Posterior vena cava (tissue), 2 donors: ENCODE measurements at places on chromosomes 4 and X.

GRCh38 chr4:100557306-100557705, 39.5 kb upstream of the EMCN start:
- DNase-seq: no peak

DNA sequence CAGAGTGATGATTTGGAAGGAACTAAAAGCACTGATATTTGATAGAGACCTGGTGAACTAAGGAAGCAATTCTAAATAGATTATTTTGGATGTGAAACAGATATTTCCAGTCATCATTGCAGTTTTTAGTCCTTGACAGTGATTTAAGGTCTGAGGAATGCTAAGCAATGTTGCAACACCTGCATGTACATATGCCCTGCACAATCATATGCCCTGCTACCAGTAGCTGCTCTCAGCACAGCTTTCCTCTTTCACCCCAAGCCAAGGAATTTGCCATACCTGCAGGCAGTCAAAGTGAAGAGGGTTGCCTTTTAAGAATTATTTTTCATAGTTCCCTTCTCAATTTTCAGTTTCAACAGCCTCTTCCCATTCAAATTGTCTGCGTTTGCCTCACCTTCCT, 8.7 kb upstream of the FAM47A start:
- no peak for DNase-seq

- no peak for DNase-seq
Observed at GRCh38 chrX:152600853-152601633, 36.7 kb upstream of the GABRQ start.

DNA sequence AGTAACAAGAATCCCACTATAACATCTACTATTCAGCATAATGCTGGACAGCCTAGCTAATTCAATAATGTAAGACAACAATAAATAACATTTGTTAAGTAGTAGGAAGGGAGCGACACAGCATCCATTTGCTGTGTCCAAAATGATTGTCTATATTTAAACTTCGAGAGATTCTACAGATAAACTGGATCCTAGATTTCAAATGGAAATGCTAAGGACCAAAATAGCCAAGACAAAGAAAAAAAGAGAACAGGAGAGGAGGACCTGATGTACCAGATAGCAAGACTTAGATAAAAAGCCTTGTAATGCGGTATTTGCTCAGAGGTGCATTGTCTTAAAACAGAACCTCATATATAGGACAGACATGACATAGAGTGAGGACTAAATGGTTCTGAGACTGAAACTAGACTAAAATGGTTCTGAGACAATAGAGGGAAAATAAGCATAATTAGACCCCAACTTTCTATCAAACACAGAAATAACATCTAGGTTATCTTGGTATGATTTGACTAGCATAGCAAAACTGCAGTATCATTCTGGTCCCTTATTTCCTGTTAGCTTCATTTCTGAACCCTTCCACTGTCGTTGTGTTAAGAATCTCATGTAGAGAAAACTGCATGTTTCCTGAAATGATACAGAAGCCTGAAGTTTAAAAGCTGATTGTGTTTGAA, 3.8 kb downstream of the HPGDS start:
- DNase-seq: no peak

- peak; percentile 52 for DNase-seq
Observed at GRCh38 chr4:3410401-3411135, 31.2 kb upstream of the HGFAC start.

GRCh38 chr4:111713276-111713675, 432.0 kb upstream of the FAM241A start:
- DNase-seq: no peak

- no peak for DNase-seq
Observed at GRCh38 chr4:114926583-114926982, 186.8 kb downstream of the NDST4 start.

GRCh38 chrX:66050140-66050569, 10.3 kb upstream of the VSIG4 start:
- no peak for DNase-seq

- no peak for DNase-seq
Observed at GRCh38 chr4:113094802-113095201, 45.3 kb downstream of the ANK2 start.

DNA sequence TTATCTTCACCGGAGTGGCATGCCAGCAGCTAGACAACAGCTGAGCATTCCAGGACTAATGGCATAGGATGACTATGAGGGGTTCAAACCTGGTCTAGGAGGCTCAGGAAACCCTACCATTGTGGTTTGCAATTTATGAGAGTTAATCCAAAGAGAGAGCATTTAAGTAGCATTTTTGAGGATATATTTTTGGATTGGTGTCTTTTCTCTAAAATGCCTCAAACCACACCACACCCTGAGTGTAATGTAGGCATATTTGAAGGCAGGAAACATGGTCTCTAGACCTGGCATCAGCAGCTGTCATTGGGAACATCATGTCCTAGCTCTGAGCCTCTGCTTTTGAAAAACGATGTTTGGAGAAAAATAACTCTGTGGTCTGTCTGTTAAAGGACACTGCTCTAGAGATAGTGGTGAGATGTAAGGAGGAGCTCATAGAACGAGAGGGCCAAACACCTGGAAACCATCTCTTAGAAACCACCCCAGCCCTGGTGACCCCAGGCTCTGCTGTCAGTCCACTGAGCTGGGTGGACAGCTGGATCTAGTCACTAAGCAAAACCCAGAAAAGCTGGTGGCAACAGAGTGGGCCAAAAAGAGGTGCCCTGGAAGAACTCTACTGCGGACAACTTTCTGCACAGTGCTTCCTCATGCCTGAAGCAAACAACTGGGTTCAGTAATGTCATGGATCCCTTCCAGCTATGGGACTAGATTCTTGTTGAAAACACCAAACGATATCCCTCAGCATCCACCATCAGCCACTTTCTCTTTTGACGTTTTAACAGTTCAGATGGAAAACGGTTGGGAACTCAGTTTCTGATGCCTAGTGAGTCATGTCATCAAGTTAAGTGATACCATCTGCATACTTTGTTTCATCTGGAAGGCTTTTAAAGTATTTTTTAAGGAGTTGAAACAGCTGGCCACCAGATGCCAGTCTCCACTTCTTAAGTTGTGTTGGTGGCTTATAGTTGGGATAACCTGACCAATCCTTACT, 100.2 kb upstream of the C1QTNF7 start:
- no peak for DNase-seq

GRCh38 chrX:152941328-152942076, 43.6 kb downstream of the ZNF185 start:
- DNase-seq: peak; percentile 97

DNA sequence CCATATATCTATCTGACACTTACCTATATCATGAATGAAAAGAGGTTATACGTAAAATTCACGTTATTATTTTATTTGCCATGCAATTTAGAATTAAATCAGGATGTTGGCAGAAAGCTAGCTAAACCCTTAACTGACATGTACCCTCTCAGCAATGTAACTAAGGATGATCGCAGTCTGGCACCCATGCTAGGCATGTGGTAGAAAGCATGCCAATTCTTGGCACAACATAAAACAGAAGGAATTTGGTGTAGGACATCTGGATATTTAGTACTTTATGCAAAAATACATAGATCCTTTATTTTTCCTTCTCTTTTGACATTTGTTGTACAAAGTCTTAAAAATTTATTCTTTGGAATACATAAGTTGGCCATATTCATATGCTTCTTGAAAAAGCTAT, 436.8 kb upstream of the FAT1 start:
- no peak for DNase-seq

- no peak for DNase-seq
Observed at GRCh38 chrX:41090568-41091238, 5.5 kb downstream of the USP9X start.

DNA sequence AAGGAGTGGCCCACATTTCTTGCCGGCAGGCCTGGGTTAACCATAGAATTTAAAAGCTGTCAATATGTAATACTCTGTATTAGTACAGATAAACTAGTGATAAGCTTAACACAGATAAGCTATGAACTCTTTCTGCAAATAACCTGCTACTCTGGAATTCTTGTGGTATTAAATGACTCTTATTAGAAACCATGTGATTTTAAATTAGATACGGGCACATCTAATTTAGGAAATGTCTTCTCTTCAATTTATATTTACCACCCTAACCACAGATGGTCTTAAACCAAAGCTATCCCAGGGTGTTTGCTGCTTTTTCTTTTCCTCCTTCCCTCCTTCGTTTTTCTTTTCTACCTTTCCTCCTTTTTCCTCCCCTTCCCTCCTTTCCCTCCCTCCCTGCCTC, 4.9 kb downstream of the GNRHR start:
- no peak for DNase-seq

DNA sequence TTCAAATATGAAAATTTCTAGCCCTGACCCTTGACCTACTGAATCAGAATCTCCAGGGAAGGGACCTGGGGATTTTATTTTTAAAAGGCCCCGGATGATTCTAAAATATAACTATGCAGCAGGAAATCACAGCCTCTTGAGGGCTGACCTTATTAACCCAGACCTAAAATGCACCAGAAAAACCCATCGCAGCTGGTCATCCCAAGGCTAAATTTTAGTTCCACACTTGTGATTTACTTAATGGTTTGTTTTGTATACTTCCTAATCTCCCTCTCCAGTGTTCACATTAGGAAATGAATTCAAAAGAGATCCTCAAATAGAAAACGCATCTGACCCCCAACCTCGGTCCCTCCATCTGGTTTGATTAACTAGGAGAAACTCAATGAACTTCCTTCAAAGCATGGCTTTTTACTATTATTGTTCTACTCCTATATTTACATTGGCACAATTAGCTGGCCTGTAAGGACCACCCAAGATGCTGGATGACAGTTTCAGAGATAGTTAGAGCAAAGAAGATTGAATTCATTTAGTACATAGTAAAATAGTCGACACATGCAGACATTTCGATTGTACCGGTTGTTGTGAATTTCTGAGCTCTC, 147.8 kb upstream of the MED14 start:
- DNase-seq: no peak

DNA sequence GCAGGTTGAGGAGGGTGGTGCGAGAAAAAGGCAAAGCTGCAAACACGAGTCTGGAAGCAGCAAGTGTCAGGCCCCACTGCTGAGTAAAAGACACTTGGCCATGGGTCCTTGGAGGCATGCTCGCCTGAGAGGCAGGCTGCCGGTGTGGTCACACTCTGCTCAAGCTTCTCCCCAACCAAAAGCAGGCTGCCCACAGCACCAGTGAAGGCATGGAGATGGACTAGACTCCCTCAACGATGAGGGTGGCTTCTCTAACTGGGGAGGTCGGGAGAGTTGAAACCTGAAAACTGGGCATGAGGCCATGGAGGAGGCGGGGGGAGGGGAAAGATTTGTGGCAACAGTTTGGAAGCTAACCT, 86.5 kb downstream of the ATG4A start:
- no peak for DNase-seq
